Fibroblast of skin of scalp (primary cell): ENCODE measurements at places on chromosomes 12 and 14.

- no peak for DNase-seq
Measured at GRCh38 chr14:94680862-94681288, 68.7 kb downstream of the SERPINA3 start.

DNA sequence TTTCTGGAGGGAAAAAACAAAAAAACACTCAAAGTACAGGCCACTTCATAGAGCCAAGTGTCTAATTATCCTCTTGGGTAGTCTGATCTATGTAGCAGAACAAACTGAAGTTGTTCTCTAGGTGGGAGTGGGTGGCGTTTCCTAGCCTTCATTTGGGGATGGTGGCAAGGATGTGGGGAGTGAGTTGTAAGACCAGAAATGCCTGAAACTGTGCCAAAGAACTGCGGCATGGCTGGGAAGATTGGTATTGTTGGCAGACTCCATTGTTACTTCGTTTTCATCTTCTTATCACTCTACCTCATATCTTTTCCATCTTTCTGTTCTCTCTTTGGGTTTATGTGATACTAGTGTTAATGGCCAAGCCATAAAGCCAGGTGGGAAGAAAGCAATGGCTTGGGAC is 177.3 kb upstream of the DDHD1 start:
- DNase-seq: no peak

- no peak for DNase-seq
Measured at GRCh38 chr14:103742499-103743255, 27.1 kb downstream of the ZFYVE21 start.

GRCh38 chr14:38512236-38512635 is 256.3 kb upstream of the CLEC14A start:
- DNase-seq: no peak

DNA sequence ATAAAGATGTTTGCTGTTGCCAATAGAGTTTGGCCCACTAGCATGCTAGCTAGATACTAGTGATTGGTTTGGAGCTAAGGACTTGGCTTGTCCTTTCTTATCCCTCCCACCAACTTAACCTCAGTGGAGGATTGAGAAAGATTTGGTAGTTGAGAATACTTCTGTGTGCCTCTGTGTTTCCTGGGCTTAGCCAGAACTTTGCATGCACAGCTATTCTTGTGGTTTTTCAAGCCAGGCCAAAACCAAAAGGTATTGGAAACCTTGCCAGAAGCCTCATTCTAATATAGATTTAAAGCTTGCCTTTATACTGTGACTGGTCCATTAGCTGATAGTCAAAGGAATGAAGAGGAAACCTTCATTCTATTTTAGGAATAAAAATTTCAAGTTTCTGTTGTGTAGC is 188.5 kb downstream of the CCDC91 start:
- peak; percentile 59 for DNase-seq

DNA sequence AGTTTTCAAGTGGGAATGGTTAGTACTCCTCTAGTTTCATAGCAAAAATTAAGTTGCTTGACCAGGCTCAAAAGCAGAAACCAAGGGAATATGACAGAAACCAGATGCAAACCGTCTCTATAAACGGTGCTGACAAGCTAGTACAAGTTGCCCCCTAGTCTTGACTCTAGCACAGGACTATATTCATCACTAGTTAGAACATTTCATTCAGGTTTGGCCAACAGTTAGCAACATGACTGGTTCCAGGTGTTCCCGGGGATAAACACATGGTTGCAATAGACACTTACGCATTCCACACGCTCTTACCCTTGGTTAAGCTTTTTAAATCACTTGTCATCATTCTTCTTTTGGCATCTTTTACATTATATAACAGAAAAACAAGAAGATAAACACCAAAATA is 103.6 kb downstream of the SCFD1 start:
- DNase-seq: no peak

- peak; percentile 47 for DNase-seq
Measured at GRCh38 chr12:29782285-29782870, 1.4 kb downstream of the TMTC1 start.

GRCh38 chr12:107355004-107355565 is 261.7 kb upstream of the CRY1 start:
- no peak for DNase-seq

DNA sequence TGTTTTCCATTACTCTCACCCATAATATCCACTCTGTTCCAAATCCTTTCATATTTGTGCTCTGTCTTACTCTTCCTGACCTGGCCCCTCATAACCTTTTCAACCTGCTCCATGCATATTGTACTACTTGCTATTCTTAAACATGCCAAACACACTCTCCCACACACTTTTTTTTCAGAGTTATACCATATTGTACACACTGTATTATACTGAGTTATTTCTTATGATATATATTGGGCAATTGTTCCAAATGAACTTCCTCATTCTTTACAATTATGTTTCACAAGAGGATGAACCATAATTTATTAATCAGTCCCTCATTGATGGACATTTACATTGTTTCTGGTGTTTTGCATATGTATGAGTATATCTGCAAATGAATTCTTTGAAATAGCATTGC is 18.5 kb downstream of the ATL1 start:
- no peak for DNase-seq

GRCh38 chr12:143964-144649 is 69.8 kb downstream of the SLC6A12 start:
- DNase-seq: peak; percentile 41

GRCh38 chr12:55296469-55296868 is at the start of gene OR6C6:
TSS of gene OR6C6 (minus strand) at chr12:55296569. CDS start at chr12:55295232, 1,337 bp downstream.
- no peak for DNase-seq

GRCh38 chr12:92574051-92574783 is 128.6 kb upstream of the PLEKHG7 start:
- DNase-seq: peak; percentile 32

DNA sequence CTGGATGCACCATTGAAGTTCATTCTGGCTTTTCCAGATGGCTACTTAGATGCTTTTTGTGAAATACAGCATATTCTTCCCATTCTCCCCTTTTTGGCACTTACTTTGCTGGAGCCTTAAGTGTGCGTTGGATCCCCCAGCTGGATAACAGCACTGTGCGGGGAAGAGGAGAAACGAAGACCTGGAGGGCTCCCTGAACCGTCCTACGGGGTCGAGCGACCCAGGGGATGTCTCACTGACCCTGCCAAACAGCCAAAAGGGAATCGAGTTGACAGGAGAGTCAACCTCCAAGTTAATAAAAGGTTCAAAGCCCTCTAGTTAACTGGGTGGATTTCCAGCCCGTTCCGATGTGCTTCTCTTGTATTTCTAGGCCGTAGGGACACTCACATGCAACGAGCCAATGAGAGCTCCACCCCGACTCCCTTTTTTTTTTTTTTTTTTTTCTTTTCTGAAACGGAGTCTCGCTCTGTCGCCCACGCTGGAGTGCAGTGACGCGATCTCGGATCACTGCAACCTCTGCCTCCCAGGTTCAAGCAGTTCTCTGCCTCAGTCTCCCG is 1.0 kb upstream of the CAMKK2 start:
- peak; percentile 15 for DNase-seq

DNA sequence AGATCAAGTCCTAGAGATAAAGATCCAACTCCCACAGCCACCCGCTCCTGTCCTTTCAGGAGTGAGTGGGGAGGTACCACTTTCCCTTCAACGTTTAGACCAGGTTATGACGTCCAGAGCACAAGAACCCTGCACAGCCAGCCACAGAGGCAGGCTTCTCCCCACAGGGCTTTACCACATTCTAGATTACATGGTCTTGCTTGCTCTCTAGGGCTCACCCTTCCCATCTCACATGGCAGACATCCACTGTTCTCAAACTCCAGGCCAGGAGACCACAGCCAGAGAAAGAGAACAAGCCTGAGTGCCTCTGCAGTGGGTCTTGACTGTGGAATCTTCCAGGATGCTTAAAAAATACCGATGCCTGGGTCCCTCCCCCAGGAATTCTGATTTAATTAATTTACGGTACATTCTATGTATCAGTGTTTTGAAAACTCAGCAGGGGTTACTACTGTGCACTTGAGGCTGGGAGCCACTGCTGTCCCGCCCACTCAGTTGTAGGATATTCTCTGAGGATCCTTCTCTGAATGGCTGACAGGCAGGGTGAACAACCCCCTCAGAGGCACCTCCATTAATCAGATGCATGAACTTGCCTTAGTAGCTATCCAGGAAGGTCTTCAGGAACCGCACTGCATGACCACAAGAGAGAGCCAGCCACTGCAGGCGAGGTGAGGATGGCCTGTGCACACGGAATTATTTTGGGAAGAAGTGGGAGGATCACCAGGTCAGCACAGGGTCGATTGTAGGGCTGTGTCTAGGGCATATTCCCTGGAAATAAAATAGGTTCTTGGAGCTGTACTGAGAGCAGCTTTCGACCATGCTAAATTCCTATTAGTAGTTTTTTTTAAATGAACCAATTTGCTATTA is 21.5 kb upstream of the SOCS2 start:
- DNase-seq: peak; percentile 38

- DNase-seq: peak; percentile 63
Measured at GRCh38 chr12:49131894-49132461, 783 bp upstream of the TUBA1B start.

DNA sequence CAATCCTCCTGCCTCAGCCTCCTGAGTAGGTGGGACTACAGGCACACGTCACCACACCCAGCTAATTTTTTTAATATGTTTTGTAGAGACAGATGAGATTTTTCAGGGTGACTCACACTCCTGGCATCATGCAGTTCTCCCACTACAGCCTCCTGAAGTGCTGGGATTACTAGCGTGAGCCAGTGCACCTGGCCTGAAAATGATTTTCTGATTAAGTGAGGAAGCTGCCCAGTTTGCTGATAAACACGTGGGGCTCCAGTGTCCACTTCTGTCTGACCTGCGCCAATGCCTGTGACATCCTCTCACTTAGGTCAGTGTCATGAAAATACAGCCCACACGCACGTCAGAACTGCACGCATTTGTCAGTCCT is 37.0 kb upstream of the SFSWAP start:
- no peak for DNase-seq

DNA sequence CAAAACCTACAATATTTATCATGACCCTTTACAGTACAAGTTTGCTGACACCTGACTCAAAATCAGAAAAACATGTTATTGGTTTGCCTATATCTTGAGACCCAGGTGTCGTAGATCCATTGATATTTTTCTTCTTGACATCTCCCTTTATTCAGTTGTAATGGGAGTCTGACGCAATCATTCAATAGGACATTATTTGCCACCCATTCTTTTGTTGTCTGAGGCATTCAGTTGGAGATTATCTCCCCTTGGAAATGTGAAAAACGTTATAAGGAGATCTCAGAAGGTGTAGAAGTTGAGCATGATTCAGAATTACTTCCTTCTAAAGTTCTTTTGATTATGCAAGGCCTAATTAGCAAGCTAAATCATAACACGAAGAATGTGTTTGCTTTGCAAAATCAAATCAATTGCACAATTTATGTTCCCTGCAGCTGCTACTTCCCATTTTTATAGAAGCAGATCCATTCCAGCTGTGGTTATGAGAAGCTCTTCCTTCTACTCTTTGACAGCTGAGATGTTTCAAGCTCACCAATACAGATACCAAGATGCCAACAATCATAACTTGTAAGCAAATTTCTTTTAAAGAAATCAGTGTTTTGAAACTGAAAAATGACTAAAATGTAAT is 228.2 kb upstream of the SYT1 start:
- DNase-seq: no peak

- no peak for DNase-seq
Measured at GRCh38 chr12:114884575-114884974, 200.6 kb upstream of the TBX3 start.

GRCh38 chr14:22388669-22389595 is 200.1 kb downstream of the DAD1 start:
- peak; percentile 76 for DNase-seq

- DNase-seq: no peak
Measured at GRCh38 chr14:100893228-100893601, 10.3 kb downstream of the RTL1 start.

GRCh38 chr12:93751864-93752610 is 74.9 kb downstream of the CRADD start:
- DNase-seq: peak; percentile 80

DNA sequence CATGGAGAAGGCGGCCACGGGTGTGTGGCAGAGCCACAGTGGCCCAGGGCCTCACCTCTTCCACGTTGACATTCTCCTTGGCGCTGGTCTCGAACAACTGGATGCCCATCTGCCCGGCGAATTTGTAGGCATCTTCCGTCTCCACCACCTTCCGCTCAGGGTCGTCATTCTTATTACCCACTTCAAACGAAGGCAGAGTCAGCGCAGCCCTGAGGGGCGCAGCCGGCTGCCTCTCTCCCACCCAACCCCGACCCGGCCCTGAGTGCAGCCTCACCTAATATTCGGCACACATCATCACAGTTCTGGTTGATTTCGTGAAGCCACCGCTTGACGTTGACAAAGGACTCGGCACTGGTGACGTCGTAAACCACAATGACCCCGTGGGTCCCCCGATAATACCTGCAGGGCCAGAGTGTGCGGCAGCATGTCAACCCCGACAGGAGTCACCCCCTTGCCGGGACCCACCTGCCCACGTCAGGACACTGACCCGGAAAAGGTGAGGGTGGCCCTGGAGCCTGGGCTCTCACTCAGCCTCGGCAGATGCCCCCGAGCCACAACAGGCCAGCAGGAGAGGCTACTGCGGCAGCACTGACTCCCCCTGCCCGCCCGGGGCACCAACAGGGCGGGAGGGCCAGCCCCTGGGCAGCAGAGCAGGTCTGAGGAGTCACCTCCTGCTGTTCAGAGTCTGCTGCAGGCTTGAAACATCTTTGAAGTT is 17.6 kb downstream of the RAB35 start:
- DNase-seq: no peak
